ENCODE measurements at places on chromosomes 16 and 17. TPM values are rescaled to one million over a fixed set of nuclear protein-coding genes. Genes with fewer than 3 reads are reported as not detected.

DNASE1L2 gene
- 1.5 TPM for total RNA-seq

ACE gene
- total RNA-seq: 2.2 TPM

PYDC1 gene
- not detected for total RNA-seq

ZNF785 gene
- total RNA-seq: 18.9 TPM

CBX2 gene
- total RNA-seq: 5.3 TPM

MYH8 gene
- not detected for total RNA-seq

PRSS21 gene
- total RNA-seq: 6.0 TPM

LHX1 gene
- total RNA-seq: 0.66 TPM

FLYWCH1 gene
- 52.7 TPM for total RNA-seq

DEXI gene
- 30.8 TPM for total RNA-seq

NHLRC4 gene
- 1.2 TPM for total RNA-seq

RASD1 gene
- 2.5 TPM for total RNA-seq

PIEZO1 gene
- total RNA-seq: 347 TPM

EPN3 gene
- not detected for total RNA-seq

TBC1D3D gene
- 2.7 TPM for total RNA-seq

C1QL1 gene
- 0.33 TPM for total RNA-seq

SRSF1 gene
- 365 TPM for total RNA-seq

NEUROD2 gene
- not detected for total RNA-seq

FZD2 gene
- total RNA-seq: 0.30 TPM

PHLPP2 gene
- total RNA-seq: 8.7 TPM

DPH1 gene
- 29.2 TPM for total RNA-seq

MYH10 gene
- total RNA-seq: 8.1 TPM

MLST8 gene
- 45.7 TPM for total RNA-seq

SCARF1 gene
- total RNA-seq: 2.0 TPM

RDM1 gene
- total RNA-seq: 18.5 TPM

RHOT1 gene
- total RNA-seq: 25.7 TPM

SULT1A4 gene
- 1.4 TPM for total RNA-seq

TSPOAP1 gene
- 66.3 TPM for total RNA-seq

KIF18B gene
- total RNA-seq: 86.7 TPM

SP6 gene
- total RNA-seq: 0.12 TPM

CIAPIN1 gene
- total RNA-seq: 46.5 TPM

METTL9 gene
- 93.4 TPM for total RNA-seq

MYH2 gene
- total RNA-seq: not detected

SYCE1L gene
- total RNA-seq: 4.1 TPM

PIMREG gene
- total RNA-seq: 17.0 TPM

SLC6A2 gene
- total RNA-seq: not detected

KRT27 gene
- not detected for total RNA-seq

CXCL16 gene
- 0.96 TPM for total RNA-seq

MPV17L gene
- not detected for total RNA-seq

CA5A gene
- not detected for total RNA-seq

CES2 gene
- total RNA-seq: 34.1 TPM

TMEM238L gene
- not detected for total RNA-seq

DHRS11 gene
- 8.0 TPM for total RNA-seq

ARHGAP23 gene
- total RNA-seq: not detected

TTYH2 gene
- 12.8 TPM for total RNA-seq

THRA gene
- 5.9 TPM for total RNA-seq

IL34 gene
- total RNA-seq: not detected

CES4A gene
- total RNA-seq: 8.1 TPM

HEATR9 gene
- total RNA-seq: 6.4 TPM

TAC4 gene
- total RNA-seq: not detected

All from activated CD8-positive, alpha-beta memory T cell treated with anti-CD3 and anti-CD28 coated beads, Interleukin-2, amount 10 ng/mL, durations not matched to agents 7 days and 5 days (primary cell).